ENCODE measurements at places on chromosomes 12 and 14.

DNA sequence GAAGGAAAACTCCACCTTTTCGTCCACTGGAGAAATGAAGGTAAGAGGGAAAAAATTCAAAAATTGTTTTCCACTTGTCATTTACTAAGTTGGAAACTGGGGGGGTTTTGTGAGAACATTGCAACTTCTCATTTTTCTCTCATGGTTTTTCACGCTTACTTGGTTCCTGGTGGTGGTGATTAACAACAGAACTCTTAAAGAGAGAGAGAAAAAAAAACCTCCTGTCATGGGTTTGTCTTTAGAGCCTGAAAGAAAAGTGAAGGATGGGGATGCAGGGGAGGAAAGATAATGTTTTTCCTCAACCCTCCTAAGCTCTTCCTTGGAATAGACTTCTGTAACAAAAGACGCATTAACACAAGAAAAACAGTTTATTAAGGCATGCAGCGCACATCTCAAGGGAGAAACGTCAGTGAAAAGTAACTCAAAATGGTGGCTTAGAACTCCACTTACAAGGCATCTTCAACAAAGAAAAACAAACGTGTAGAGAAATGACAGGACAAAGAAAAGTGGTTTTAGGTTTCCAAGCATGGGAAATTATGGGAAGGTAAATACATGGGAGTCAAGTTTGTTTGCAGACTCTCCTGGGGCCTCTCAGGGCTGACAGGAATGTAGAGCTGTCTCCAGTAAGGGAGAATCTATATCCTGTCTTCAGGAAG lies 81.9 kb upstream of the ATF7IP start:
- DNase-seq, result no peak

DNA sequence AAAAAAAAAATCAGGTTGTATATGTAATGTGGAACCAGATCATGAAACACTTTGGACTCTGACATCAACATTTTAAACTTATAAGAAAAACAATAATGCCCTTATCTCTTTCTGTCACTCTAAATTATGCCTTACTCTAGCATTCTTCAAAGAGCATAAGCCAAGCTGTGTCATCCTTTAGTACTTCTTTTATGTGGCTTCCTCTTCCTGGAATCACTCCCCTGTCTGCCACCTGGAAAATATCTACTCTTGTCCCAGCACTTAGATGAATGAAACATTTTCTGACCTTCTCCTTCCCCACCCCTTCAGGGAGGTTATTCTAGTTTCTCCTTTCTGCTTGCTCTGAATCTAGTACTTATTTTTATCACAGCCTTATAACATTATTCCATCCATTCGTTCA lies 101.2 kb downstream of the CNTN1 start:
- DNase-seq, result no peak

- DNase-seq, result no peak
Measured at GRCh38 chr12:101018540-101018939, 191.5 kb downstream of the SLC5A8 start.

GRCh38 chr14:78617735-78618134 lies 447.6 kb downstream of the NRXN3 start:
- DNase-seq, result no peak
